Cardiac fibroblast (primary cell): ENCODE measurements at places on chromosomes 12 and 14.

DNA sequence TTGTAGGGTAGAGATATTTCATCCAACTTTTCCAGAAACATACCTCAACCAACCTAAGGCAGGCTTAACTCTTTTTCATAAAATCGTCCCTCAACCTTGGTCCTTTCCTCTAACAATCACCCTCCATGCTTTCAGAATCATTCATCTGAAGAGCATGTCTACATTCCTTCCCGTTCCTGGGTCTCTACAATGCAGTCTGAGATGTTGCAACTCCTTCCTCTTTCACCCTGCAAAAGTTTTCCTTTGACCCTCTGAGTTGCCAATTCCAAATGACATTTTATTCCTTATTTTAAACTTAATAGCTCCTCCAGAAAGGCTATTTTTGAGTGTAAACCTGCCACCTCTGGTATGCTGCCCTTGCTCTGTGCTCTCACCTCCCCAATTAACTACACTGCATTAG, 16.7 kb downstream of the SLC7A7 start:
- DNase-seq, result peak; percentile 11

DNA sequence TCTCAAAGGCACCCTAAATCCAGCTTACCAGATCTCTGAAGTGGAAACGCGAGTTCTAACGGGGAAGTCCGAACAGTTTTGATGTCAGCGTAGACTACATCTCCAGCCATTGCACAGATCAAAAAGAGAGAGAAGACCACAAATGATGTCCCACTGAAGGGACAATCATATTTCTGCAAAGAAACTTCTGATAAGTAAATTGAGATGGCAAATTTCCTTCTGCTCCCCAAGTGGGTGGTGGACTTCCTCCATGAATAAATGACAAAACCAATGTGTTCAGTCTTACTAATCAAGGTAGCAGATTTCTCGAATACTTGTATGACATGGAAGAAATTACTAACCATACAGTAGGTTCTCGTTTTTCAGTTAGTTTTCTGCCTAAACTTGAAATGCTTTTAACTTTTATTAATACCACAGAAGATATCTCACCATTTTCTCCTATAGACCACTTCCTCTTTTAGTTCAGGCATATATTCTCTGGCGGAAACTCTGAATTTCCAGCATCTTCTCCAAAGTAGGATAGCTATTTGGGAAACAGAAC, at the start of gene CLECL1:
Gene CLECL1 (minus strand): TSS at position 177 of the 541 bp plus-strand sequence.
- no peak for DNase-seq

DNA sequence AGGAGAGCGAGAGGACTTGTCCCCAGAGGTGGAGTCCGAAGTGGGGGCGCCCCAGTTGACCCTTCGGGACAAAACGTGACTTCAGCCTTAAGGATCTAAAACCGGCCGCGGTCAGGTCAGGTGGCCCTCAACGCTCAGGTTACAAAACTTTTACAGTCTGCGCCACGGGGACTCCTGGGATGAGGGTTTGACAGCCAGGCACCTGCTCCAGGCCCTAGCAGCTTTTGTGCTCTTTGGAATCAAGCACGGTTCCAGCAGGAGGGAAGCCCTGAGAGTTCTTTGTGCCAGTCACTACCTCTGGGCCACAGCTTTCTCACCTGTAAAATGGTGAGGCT, 337 bp downstream of the ZC2HC1C start:
- DNase-seq, result no peak

- peak; percentile 84 for DNase-seq
Observed at GRCh38 chr12:130826151-130826801, 12.8 kb downstream of the STX2 start.

DNA sequence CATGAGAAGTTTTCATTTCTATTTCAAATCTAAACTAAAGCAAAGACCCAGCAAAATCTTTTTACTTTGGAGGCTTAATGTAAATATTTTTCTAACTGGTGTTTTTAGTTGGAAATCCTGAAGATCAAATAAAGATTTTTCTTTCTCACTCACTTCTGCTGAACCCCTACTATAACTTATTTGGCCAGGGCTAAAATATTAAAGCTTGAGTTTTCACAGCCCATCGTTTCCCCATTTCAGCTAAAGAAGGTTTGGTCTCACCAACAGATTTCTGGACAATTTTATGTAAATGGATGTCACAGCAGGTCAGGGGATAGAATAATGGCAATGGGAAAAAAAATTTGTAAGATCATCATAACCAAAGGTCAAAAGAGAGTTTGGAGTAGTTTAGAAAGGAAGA, 92.7 kb upstream of the DCN start:
- DNase-seq, result no peak

- DNase-seq, result peak; percentile 74
Observed at GRCh38 chr14:76951166-76951565, 77.3 kb downstream of the IRF2BPL start.

- no peak for DNase-seq
Observed at GRCh38 chr12:26800858-26801257, 32.1 kb downstream of the ITPR2 start.

DNA sequence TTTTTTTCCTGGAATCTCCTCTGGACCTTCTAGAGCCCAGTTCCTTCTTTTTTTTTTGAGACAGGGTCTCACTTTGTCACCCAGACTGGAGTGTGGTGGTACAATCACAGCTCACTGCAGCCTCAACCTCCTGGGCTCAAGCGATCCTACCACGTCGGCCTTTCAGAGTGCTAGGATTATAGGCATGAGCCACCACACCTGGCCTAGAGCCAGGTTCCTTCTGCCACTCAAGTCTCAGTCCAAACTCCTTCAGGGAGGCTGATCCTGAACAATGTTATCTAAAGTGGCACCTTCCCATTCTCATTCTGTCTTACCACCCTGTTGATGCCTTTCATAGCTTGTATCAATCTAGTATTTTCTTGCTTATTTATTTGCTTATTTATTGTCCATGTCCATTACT, 22.3 kb upstream of the ELK3 start:
- no peak for DNase-seq

DNA sequence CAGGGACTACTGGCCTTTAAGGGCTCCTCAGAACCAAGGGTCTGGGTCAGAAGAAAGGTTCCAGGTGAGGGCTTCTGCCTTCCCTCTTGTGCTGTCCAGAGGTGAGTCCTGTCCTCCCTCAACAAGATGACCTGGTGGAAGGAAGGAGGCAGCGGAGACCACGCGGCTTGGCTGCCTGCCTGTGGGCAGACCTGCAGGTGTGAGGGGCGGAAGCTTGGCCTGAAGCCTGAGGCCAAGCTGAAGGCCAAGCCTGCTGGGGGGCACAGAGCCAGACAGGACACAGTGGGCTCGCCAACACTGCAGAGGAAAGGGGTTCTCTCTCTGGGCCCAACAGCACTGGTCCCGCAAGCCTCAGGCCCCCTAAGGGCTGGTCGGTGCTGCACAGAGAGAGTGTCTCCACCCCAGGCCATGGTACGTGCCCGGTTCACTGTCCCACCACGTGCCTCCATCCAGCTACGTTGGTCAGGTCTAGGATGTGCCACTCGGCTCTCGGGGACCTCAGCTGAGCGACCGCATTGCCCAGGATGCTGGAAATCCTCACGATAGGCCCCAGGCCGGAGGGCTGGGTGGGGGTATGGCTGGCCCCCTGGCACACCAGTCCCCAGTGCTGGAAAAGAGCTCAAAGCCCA, 170.0 kb upstream of the PRMT8 start:
- DNase-seq, result no peak

GRCh38 chr12:51393676-51394545, 2.7 kb upstream of the GALNT6 start:
- peak; percentile 74 for DNase-seq

DNA sequence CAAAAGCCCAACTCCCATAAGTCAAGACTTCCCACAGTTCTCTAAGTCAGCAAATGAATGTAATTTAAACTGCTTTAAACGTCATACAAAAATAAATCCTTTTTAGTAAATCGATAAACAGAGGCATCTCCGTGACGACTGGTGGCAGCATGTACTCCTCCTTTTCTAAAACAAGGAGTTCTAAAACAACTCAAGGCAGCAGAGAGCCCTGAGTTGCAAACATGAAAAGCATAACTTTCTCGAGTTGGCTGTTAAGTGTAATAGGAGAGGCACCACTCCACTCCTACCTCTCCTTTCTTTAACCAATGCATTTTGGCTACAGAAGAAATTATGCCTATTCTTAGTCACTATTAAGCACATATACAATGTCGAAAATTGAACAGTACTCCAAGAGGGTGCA, 22.0 kb downstream of the LTBR start:
- DNase-seq, result no peak

DNA sequence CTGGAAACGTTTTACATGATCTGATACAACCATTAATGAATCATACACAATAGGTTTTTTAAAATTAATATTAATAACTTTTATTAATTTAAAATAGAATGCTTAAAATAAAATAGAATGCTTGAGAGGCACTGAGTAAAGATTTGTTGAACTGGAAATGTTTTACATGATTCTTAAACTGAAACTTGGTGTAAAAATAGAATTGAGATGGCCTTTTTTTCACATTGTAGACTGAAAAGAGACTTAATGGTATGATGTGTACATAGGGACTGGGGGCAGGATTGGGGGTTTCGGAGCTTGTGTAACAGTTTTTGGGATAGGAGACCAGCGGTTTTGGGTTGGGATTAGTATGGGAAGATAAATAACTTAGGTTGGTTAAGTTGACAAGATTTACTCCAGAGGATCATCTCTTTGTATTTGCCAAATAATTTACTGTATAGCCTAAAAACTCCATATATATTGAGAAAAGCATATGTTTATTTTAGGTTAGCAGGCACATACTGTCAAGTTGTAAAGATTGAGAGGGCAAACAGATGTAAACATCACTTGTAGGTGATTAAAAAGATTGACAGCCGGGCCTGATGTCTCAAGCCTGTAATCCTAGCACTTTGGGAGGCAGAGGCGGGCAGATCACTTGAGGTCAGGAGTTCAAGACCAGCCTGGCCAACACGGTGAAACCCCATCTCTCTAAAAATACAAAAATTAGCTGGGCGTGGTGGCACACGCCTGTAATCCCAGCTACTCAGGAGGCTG, 2.0 kb upstream of the ZNF410 start:
- DNase-seq, result no peak

GRCh38 chr14:69880893-69881292, 1.7 kb downstream of the SMOC1 start:
- no peak for DNase-seq

DNA sequence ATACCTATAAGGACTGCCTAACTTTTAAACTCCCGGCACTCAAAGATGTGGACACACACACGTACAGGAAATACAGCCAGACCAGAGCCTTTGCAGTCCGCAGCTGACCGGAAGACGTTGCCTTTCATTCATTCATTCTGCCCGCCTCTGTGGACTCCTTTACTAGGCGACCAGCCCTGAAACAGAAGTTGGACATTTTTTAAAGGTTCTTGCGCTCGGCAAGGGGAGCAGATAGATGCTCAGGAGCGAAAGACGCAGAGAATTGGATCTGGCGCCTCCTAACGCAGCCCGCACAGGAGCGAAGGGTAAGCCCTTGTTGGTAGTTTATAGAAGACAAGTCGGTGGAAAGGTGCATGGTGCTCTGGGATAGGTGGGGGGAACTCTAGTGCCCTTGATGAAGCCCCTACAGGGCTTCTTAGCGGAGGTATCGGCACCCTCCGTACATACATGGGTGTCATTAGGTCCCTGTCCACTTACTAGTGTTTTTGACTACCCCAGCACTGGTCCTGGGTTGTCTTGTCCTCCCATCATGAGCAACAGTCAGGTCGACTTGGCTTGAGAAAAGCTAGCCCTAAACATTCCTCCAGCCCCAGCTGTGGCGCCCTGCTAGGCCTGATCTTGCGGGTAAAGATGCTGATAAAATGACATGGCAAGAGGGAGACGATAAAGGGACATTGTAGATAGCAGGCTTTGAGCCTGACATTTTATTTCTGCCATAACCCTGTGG, at the start of gene KDM2B:
Gene KDM2B (minus strand): TSS at position 65 of the 727 bp plus-strand sequence. CDS start 112 bp downstream, outside the sequence.
- peak; percentile 79 for DNase-seq

GRCh38 chr12:63862187-63862968, 17.9 kb downstream of the SRGAP1 start:
- DNase-seq, result peak; percentile 26

GRCh38 chr14:94710731-94711130, 59.2 kb downstream of the GSC start:
- DNase-seq, result no peak

- DNase-seq, result no peak
Observed at GRCh38 chr12:19852100-19852855, 413.0 kb downstream of the AEBP2 start.

DNA sequence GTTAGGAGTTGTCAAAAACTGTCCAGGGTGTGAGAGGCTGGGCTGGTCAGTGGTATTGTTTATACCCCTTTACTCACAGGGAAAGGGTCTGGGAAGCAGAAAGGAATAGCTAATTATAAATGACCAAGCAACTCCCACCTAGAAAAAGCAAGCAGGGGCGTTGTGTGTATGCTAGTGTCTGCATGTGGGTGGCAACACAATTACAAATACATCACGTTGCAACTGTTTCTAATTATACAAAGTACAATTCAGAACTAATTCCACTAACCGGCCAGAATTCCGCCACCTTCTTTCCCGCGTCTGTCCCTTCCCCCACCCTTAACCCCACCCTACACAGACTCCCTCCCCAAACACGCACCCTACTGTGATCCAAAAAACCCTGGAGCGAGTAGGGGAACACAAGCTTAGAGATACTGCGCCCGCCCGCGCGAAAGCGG, 2.2 kb downstream of the DPF3 start:
- DNase-seq, result no peak

GRCh38 chr12:124529565-124530276, 37.7 kb downstream of the NCOR2 start:
- DNase-seq, result no peak

- DNase-seq, result peak; percentile 79
Observed at GRCh38 chr12:45298721-45299692, 83.1 kb downstream of the ANO6 start.

- DNase-seq, result peak; percentile 74
Observed at GRCh38 chr12:4518106-4518728, 20.5 kb upstream of the RAD51AP1 start.

GRCh38 chr14:99996951-99997571, 68.2 kb upstream of the EVL start:
- peak; percentile 53 for DNase-seq

GRCh38 chr14:105881021-105881930, 354.9 kb downstream of the TMEM121 start:
- no peak for DNase-seq

GRCh38 chr14:99035712-99036610, 236.0 kb downstream of the BCL11B start:
- DNase-seq, result peak; percentile 92

DNA sequence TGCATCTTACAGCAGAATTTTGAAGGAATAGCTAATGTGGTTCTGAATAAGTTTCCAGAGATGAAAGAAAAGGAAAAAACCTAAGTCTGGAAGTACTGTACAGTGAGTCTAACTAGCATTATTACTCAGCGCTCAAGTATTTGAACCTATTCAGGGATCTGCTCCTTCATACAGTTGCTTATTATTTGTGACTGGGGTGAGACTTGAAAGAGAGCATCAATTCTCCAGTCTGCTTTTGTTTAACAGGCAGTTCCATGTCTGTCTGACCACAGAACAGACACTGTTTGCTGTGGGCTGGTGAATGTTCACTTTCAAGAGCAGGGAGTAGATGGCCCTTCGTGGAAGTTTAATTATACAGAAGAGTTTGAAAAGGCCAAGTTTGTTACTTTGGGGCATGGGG, 9.3 kb downstream of the ETV6 start:
- peak; percentile 62 for DNase-seq

GRCh38 chr12:127667131-127667685, 599.8 kb upstream of the TMEM132C start:
- DNase-seq, result no peak

GRCh38 chr12:90999966-91000365, 4.8 kb downstream of the EPYC start:
- DNase-seq, result peak; percentile 11
